Activated CD8-positive, alpha-beta memory T cell treated with anti-CD3 and anti-CD28 coated beads, Interleukin-2, amount 50 U/mL, for 4 hours (primary cell): ENCODE measurements at places on chromosomes 3 and 15.

- DNase-seq = no peak
Observed at GRCh38 chr15:96422125-96422524, 91.6 kb downstream of the NR2F2 start.

GRCh38 chr15:55526559-55527036, 18.6 kb upstream of the DNAAF4 start:
- DNase-seq = no peak

DNA sequence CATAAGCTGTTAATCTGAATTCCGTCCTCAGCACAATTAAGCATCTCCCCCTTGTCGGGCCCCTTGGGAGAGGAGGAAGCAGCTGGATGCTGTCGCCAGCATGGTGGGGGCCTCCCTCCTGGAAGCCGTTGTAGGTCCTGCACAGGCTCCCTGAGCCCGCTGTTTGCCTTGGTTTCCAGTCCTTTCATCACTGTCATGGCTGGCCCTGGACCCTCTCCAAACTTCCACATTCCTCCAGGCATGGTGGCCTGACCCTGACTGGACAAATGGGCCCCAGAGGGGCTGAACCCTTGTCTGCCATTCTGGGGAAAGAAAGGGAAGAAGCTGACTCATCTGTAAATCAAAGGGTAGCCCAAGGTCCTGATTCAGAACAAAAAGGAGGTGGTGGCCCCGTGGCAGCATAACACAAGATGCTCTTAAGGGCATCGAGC, 300.5 kb upstream of the LRRFIP2 start:
- DNase-seq = no peak

DNA sequence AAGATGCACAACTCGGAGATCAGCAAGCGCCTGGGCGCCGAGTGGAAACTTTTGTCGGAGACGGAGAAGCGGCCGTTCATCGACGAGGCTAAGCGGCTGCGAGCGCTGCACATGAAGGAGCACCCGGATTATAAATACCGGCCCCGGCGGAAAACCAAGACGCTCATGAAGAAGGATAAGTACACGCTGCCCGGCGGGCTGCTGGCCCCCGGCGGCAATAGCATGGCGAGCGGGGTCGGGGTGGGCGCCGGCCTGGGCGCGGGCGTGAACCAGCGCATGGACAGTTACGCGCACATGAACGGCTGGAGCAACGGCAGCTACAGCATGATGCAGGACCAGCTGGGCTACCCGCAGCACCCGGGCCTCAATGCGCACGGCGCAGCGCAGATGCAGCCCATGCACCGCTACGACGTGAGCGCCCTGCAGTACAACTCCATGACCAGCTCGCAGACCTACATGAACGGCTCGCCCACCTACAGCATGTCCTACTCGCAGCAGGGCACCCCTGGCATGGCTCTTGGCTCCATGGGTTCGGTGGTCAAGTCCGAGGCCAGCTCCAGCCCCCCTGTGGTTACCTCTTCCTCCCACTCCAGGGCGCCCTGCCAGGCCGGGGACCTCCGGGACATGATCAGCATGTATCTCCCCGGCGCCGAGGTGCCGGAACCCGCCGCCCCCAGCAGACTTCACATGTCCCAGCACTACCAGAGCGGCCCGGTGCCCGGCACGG, 991 bp downstream of the SOX2 start:
- DNase-seq = no peak

DNA sequence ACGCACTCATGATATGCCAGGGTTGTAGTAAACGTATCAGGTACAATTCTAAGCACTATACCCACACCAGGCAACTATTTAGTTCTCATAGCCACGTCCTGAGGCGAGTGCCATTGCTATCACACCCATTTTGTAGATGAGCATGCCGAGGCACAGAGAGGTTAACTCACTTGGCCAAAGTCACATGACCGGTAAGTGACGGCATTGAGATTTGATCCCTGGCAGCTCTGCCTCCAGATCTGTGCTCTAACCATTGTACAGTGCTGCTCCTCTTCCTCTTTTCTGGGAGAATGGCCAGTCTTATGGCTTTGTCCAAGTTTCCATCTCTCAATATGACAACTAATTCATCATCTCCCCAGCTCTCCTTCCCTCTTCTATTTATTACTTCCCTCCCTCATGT, 18.9 kb upstream of the ATP2B2 start:
- no peak for DNase-seq

- no peak for DNase-seq
Observed at GRCh38 chr15:101393172-101393571, 96.3 kb downstream of the PCSK6 start.

DNA sequence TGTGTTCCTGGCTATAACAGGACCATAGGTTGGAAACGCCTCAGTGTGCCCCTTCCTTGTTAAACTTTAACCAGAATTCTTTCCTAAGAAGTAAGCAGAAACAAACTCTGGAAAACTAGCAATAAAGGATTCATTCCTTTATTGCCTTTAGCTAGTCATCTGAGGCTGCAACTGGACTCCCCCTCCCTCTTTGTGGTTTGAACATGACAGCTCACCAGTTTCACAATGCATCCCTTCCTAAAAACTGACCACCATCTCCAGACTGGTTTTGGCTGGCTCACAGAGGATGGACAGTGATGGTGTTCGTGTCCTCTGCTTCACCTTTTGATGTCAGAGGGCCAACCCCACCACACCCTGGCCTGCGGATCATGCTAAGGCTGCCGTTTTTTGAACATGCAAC, 27.9 kb upstream of the TGFBR2 start:
- DNase-seq = no peak

- DNase-seq = no peak
Observed at GRCh38 chr3:135368316-135368715, 573.3 kb downstream of the EPHB1 start.

DNA sequence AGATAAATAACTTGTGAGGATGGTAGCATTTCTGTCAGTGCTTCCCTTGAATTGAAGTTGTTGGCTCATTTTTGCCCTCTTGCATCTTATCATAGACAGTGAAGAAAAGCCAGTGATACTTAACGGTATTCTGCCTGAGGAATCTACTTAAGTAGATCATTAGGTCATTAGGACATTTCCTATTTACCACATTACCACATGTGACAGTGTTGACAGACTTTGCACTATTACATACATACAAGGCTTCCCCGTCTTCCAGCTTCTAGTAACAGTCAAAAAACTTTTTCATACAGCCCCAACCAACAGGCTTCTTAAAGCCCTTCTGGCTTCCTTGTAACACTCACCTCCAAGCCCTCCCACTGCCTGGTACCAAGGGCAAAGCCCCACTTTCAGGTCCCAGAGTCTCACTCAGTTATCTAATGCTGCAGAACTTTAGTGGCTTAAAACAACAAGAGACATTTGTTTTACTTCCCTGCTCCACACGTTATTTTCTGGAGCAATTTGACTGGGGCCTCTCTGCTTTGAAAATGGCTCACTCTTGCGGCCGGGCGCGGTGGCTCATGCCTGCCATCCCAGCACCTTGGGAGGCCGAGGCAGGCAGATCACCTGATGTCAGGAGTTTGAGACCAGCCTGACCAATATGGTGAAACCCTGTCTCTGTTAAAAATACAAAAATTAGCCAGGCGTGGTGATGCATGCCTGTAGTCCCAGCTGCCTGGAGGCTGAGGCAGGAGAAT, 40.0 kb downstream of the ASB7 start:
- no peak for DNase-seq

DNA sequence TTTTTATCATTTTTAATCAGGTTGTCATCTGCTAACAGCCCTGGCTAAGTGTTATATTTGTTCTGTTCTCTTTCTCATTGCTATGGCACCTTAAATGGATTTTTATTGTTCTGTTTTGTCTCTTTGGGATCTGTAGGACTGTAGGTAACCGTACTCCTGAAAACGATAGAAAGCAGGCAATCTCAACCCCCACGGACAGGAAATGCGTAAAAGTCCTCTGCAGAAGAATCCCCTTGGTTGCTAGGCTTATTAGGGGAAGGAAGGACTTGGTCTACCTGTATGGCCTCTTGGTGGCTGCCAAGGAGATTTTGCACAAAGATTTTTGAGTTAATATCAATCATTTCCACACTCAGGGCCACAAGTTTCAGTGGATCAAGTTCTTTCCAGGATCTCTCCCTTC, 571.9 kb upstream of the ZNF385D start:
- DNase-seq = no peak

- DNase-seq = no peak
Observed at GRCh38 chr3:187401856-187402255, 33.7 kb downstream of the RTP4 start.
